ENCODE measurements at places on chromosomes 7 and 10.

GRCh38 chr10:33370434-33370930 lies 36.0 kb upstream of the NRP1 start:
- no peak for DNase-seq
- H3K4me1 ChIP-seq: no peaks in the 10 kb centered on the region
- H3K27me3 ChIP-seq: no peaks in the 10 kb centered on the region
- H3K36me3 ChIP-seq: no peaks in the 10 kb centered on the region
- no peak overlapping the region for H3K4me3 ChIP-seq

DNA sequence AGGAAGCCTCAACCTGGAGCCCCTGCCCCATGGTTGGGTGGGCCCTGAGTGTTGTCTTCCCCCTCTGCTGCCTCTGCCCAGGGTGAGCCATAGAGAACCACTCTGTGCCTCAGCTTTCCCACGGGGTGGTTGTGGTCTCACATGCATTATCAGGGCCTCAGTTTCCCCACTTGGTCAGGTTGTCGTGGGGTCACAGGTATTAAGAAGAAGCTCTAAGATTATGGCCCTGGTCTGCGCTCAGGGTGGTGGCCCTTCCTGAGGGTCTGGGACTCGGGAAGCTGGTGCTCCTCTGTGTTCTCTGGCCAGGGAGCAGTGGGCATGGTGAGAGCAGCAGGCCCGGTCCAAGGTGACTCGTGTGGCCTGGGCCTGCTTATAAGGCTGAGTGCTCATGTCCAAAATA lies 17.8 kb downstream of the LRRC27 start:
- DNase-seq: no peak
- H3K4me1 ChIP-seq: no peaks in the 10 kb centered on the region
- no peaks in the 10 kb centered on the region for H3K36me3 ChIP-seq
- H3K27ac ChIP-seq: no peak overlapping the region

GRCh38 chr7:17031906-17032551 lies 150.2 kb upstream of the AGR3 start:
- H3K27me3 ChIP-seq: no peaks in the 10 kb centered on the region
- H3K4me1 ChIP-seq: no peaks in the 10 kb centered on the region
- DNase-seq: no peak
- no peak overlapping the region for H3K4me3 ChIP-seq

DNA sequence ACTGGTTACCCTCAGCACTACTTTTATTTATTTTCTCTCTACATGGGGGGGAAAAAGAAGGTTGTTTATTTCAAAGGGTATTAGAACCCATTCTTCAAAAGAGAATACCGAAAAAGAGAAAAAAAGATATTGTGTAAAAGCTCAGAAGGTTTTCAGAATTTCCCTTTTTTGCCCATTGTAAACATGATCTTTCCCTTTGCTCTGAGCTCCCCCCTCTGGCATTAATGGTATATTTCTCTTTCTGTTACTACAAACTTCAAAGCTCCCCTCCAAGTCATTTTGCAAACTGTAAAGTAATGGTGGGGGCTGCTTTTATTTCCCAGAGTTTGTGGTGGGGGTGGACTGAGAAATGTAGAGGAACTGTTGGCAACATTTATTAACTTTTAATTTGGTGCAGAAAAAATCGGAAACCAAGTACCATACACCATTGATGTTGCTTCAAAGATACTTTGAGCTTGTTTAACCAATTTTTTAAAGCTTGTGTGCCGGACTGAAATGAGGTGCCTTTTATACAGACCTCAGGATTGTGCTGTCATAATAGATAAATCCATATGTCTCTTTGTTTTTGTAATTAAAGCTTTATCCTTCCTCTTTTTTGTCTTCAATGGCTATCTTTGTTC lies 181.5 kb downstream of the EXOC4 start:
- H3K36me3 ChIP-seq: no peaks in the 10 kb centered on the region
- no peak overlapping the region for H3K27ac ChIP-seq
- DNase-seq: no peak

DNA sequence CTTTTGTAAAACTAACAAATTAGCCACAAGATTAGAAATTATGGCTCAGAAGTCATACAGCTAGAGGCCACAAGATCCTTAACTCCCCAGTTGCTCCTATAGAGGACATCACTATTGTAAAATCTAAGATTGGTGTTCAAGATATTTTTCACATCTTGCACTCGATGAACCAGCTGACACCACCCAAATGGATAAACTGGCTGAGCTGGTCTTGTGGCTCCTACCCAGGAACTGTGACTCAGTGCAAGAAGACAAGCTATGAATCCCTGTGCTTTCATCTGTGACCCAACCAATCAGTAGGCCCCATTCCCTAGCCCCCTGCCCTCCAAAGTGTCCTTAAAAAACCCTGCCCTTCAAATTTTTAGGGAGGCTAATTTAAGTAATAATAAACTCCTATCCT lies 27.9 kb upstream of the R3HCC1L start:
- DNase-seq: no peak
- H3K36me3 ChIP-seq: no peaks in the 10 kb centered on the region
- no peaks in the 10 kb centered on the region for H3K4me1 ChIP-seq
- no peak overlapping the region for H3K4me3 ChIP-seq
- H3K27me3 ChIP-seq: no peaks in the 10 kb centered on the region

DNA sequence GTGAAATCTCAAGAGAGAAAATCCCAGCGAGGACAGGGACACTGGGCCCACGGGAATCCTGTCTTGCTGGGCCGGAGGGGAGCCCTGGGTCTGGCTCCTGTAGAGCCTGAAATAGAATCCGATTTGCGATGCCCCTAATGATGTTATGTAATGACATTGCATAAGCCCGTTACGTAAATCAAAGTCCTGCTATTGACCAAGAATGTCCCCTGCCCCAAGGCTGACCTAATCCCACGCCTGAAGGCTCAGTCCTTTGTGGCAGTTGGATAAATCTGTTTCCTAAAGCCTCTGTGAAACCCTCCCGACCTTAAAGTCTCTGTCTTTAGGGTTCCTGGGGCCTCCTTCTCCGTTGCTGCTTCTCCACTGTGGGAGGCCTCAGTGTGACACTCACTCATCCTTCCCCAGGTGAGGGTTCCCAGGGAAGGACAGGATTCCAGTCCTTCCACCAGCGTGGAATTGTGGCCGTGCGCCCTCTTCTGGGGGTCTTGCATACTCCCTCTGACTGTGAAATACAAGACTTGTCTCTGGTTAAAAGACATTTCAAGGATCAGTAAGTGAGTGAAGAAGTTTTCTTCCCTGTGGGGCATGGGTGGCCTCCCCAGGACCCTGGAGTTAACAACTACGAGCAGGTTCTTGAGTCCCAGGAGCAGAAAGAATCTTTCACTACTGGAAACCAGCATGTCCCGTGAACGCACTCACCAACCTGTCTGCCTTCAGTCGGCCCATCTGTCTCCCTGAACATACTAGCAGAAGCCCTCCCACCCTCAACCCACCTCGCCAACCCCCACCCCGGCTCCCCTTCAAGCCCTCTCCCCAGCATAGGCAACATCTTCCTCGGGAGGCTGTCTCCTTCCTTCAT lies 19.8 kb downstream of the ZNF467 start:
- DNase-seq: no peak
- no peaks in the 10 kb centered on the region for H3K4me1 ChIP-seq
- H3K36me3 ChIP-seq: no peaks in the 10 kb centered on the region
- H3K27me3 ChIP-seq: no peaks in the 10 kb centered on the region
- no peak overlapping the region for H3K27ac ChIP-seq

DNA sequence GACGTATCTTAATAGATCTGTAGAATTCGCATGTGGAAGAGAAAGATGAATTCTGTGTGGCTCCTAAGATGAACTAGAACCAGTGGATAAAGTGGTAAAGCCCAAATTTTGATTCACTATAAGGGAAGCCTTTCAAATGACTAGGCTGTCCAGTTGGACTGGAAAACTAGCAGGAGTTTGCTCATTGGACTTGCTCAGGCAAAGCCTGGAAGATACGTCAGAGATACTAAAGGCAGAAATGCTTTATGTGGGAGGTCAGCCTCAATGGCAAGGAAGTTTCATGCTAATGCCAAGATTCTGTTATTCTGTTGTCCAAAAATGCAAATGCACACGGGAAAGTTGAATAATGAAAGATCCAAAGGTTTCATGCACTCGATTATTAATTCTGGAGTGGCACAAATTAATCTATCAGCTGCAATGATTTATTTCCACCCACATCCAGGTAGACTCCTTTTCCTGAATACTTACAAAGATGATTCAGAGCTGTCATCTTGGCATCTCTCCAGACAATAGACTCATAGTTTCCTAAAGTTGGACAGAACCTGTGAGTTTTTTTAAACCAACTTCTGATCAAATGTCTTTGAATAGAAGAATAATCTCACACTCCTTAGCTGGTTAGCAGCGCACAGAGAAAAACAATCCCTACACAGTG lies 20.5 kb upstream of the PPP1R3C start:
- H3K27me3 ChIP-seq: no peaks in the 10 kb centered on the region
- no peaks in the 10 kb centered on the region for H3K4me1 ChIP-seq
- DNase-seq: no peak
- H3K27ac ChIP-seq: no peak overlapping the region
- H3K4me3 ChIP-seq: no peak overlapping the region

- peaks cover 14% of the 10 kb centered on the region for H3K4me1 ChIP-seq
- H3K27ac ChIP-seq: no peak overlapping the region
- H3K36me3 ChIP-seq: no peaks in the 10 kb centered on the region
- no peak for DNase-seq
- H3K4me3 ChIP-seq: no peak overlapping the region
These were observed 222.3 kb downstream of the SFMBT2 start for GRCh38 chr10:7188456-7189050.

DNA sequence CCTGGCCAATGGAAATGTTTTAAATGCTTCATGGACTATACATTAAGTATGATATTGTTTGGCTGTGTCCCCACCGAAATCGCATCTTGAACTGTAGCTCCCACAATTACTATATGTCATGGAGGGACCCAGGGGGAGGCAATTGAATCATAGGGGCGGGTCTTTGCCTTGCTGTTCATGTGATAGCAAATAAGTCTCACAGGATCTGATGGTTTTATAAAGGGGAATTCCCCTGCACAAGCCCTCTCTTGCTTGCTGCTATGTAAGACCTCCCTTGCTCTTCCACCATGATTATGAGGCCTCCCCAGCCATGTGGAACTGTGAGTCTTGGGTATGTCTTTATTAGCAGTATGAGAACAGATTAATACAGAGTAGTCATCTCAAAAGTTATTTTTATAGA lies 32.4 kb upstream of the GRB10 start:
- no peaks in the 10 kb centered on the region for H3K27me3 ChIP-seq
- H3K27ac ChIP-seq: no peak overlapping the region
- no peak overlapping the region for H3K4me3 ChIP-seq
- no peaks in the 10 kb centered on the region for H3K4me1 ChIP-seq
- no peak for DNase-seq

- H3K4me3 ChIP-seq: no peak overlapping the region
- no peaks in the 10 kb centered on the region for H3K27me3 ChIP-seq
- no peak overlapping the region for H3K27ac ChIP-seq
- no peaks in the 10 kb centered on the region for H3K36me3 ChIP-seq
- no peak for DNase-seq
- no peaks in the 10 kb centered on the region for H3K4me1 ChIP-seq
These were observed 58.9 kb downstream of the KCNMA1 start for GRCh38 chr10:77578583-77579227.

DNA sequence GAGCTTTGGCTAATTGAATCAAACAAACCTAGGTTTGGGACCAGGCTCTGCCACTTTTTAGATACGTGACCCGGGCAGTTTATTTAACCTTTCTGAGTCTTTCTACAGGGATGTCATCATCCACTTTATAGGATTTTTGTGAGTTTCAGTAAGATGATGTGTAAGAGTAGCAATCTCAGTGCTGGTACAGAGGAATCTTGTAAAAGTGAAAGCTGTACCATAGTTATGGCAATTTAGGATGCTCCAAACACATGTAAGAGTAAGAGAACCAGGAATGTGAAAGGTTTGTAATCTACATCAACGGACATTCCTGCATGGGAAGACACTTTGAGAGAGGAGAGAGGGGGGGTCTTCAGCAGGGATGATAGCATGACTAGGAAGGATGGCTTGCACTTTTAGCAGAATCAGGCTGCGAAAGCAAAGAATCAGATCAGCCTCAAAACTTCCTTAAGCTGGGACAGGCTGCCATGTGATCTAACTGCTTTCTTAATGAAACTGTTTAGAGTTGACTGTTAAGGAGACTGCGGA lies 968 bp downstream of the NOLC1 start:
- H3K4me1 ChIP-seq: peaks cover 16% of the 10 kb centered on the region
- H3K27me3 ChIP-seq: no peaks in the 10 kb centered on the region
- H3K36me3 ChIP-seq: peaks cover 40% of the 10 kb centered on the region

DNA sequence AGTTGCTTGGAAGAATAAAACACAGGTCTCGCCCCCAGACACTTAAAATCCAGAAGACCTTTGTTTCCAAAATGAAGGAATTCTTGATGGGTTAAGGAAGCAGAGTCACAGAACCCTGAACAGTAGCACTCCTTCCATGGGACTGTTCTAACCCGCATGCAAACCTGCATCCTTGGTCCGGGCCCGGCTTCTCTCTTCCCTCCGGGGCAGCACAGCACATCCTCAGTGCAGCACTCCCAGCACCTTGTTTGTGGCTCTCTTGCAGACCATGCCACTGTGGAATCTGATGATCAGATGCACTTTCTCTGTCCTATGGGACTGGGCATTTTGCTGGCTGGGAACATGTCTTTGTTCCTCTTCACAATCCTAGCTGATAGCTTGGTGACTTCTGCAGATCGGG lies 33.5 kb downstream of the INSYN2A start:
- no peaks in the 10 kb centered on the region for H3K27me3 ChIP-seq
- H3K4me3 ChIP-seq: no peak overlapping the region
- no peak for DNase-seq
- H3K36me3 ChIP-seq: no peaks in the 10 kb centered on the region
- H3K27ac ChIP-seq: no peak overlapping the region

DNA sequence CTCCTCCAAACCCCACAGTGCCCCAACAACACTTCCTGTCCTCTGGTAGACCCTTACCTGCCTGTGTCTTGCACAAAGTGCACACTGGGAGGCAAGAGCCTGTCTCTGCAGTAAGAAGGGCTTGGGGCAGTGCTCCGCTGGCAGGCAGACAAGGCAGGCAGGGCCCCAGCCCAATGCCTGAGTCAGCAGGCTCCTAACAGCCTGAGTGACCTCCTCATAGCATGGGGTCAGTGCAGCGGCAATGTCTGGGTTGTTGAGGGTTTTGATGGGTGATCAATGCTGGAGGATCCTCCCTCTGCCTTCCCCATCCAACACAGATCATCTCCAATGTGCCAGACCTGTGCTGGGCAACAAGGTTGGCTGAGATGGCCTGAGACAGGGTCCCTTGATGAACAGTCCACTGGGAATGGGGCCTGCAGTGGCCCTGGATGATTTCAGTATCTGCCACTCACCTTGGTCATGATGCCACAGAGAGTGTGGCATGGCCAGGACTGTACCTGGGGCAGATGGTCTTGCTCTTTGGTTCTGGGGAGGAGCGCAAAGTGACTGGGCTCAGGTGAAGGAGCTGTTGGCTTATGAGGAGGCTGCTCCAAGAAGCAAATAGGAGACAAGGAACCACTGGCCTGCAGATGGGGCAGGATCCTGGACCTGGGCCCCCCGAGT lies 55.6 kb upstream of the CAMK2B start:
- no peaks in the 10 kb centered on the region for H3K36me3 ChIP-seq
- H3K4me3 ChIP-seq: no peak overlapping the region
- DNase-seq: no peak
- no peak overlapping the region for H3K27ac ChIP-seq
- no peaks in the 10 kb centered on the region for H3K4me1 ChIP-seq

Data from naive thymus-derived CD4-positive, alpha-beta T cell (primary cell).